Fibroblast of skin of back (primary cell): ENCODE measurements at places on chromosomes 4 and X.

- DNase-seq = no peak
Observed at GRCh38 chr4:18069810-18070209, 48.3 kb upstream of the LCORL start.

DNA sequence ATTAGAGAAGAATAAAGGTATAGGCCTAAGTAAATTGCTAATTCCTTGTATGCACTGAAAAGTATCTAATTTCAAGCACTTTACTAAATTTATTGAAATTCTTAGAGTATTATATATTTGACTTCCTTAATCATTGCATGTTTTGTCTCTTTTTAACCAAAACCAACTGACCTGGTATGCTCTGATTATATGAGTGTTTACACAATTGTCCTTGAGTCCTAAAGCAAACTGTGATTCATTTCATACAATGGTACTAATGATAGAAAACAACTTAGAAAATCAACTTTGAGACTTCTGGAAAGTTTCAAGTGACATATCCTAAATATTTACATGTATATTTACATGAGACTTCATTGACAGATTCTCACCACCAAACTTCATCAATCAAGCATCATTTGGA is 1177.1 kb downstream of the ADGRL3 start:
- no peak for DNase-seq

GRCh38 chr4:121736735-121737351 is 28.1 kb downstream of the SMIM43 start:
- DNase-seq = peak; percentile 67

DNA sequence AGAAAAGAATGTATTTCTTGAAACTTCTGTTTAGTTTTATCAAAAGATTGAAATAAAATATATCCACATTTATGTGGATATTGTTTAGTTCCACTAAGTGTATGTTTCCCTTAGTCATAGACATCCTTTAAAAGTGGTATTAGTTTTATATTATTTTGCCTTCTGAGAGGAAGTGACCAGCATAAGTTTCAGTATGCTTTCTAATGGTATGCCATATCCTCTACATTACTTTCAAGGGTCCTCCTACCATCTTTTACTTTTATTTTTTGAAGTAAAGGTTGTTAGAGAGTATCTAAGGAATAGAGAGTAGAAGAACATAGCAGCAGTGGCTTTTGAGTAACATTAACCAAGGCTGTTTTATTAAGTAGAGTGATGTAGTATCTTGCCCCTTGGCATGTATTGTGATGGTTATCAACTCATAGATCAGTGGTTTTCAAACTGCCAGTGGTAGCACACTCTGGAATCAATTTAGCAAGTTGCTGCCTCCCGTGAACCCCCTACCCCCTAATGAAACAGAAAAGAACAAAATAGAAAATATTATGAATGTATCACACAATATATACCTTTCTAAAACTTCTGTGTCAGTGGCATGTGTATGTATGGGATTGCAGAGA is 44.8 kb downstream of the RBPJ start:
- no peak for DNase-seq

DNA sequence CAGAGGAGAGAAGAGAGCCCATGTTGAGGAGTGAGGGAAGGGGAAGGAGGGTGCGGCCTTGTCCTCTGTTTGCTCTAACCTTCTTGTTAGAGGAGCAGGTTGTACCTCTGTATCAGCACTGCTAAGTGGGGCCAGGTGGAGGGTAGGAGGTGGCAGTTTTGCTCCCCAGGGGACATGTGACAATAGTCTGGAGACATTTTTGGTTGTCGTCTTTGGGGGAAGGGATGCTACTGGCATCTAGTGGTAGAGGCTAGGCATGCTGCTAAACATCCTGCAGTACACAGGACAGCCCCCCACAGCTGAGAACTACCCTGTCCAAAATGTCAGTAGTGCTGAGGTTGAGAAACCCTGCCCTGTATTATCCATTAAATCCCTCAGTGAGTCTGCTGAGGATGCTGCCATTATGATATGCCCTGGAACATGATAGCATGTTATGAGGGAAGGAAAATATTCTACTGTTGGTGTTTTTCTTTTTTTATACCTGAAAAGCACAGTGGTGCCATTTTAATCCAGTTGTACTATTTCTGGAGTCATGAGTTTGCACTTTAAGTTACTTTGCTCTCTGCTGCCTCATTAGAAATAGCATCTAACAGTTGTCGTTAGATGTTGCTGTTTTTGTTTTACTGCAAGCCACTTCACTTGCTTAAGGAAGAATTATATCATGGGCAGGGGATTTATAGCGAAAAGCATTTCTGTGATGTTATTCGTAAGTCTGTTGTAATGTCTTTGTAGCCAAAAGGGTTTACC is 90.6 kb downstream of the LRP2BP start:
- peak; percentile 43 for DNase-seq

GRCh38 chrX:20461002-20461401 is 194.3 kb upstream of the RPS6KA3 start:
- DNase-seq = no peak

DNA sequence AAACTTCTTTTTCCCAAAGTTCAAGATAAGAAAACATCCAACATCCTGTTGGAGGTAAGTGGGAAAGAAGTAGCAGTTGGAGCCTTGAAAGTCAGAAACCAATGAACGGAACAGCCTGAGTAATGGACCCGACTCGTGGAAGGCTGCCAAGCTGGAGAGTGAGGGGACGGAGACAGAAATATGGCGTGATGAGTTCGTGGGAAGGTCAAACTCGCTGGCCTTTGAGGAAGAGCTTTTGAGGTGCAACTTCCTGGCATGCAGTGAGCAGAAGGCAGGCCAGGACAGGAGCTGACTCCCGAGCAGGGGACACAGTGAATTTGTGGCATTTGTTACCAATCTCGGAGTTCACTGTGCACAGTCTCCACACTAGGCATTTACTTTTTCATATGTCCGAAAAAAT is 1.0 kb upstream of the TRIML1 start:
- DNase-seq = no peak

- no peak for DNase-seq
Observed at GRCh38 chrX:11864171-11864570, 106.1 kb downstream of the MSL3 start.

- DNase-seq = no peak
Observed at GRCh38 chrX:100905620-100906019, 23.1 kb downstream of the XKRX start.

DNA sequence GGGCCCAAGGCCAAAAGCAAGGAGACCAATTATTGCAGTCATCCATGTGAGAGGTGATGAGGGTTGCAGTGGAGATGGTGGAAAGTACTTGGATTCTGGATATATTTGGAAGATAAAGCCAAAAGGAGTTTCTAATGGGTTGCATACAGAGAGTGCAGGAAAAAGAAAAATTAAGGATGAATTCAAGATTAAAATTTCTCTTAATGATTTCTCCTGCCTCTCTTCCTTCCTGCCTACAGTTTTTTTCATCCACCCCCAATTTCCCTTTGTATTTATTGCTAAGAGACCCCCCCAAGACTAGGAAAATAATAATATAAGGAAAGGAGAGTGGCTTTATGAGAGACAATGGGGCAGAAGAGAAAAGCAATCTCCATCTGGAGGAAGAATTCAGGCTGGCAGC is 8.6 kb upstream of the FGF5 start:
- DNase-seq = no peak

DNA sequence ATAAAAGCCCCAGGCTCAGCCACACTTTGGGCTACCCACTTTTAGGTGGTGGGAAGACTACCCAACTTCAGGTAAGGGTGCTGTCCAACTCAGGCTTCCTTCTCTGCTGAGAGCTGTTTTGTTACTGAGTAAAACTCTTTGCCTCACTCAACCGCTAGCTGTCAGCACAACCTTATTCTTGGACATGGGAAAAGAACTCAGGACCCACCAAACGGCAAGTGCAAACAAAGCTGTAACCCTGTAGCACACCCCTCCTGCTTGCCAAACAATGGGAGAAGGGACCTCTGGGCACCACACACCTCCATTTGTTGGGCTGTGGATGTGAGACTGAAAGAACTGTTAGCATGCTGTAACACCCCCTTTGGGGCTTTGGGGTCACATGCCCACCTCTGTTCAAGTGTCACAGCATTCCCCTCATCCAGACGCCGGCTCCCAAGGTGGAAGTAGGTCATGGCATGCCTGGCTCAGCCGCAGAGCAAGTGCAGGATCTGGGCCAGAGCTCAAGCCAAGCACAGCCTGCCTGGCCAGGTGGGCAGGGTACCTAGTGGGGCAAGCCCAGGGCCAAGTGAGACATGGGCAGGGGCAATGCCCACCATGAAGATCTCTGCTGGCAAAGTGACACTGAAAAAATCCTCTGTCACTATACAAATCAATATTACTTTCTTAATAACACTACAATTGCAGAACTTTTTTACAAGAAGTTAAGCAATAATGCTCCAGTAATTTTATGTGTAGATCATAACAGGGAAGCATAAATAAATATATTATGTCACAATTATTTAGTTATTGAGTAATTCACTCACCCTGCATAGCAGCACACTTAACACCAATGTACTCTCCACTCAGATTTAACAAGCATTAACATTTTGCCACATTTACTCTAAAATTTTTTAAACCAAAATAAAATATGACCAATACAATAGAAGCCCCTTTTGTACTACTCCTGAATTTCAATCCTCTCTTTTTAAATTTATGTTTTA is 107.2 kb downstream of the TBCK start:
- DNase-seq = no peak

DNA sequence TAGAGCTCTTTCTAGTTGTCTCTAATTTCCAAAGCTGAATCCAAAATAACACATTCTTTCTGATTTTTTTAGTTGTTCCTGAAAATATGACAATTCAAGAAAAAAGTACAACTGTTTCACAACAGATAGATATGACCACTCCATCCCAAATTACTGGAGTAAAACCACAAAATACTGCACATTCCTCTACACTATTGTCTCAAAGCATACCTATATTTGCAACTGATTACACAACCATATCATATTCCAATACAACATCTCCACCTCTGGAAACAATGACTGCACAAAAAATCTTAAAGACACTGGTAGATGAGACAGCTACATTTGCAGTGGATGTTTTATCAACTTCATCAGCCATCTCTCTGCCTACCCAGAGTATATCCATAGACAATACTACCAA is 43.6 kb downstream of the ADGRG4 start:
- DNase-seq = no peak

- DNase-seq = peak; percentile 91
Observed at GRCh38 chr4:3375688-3376087, 66.1 kb upstream of the HGFAC start.

DNA sequence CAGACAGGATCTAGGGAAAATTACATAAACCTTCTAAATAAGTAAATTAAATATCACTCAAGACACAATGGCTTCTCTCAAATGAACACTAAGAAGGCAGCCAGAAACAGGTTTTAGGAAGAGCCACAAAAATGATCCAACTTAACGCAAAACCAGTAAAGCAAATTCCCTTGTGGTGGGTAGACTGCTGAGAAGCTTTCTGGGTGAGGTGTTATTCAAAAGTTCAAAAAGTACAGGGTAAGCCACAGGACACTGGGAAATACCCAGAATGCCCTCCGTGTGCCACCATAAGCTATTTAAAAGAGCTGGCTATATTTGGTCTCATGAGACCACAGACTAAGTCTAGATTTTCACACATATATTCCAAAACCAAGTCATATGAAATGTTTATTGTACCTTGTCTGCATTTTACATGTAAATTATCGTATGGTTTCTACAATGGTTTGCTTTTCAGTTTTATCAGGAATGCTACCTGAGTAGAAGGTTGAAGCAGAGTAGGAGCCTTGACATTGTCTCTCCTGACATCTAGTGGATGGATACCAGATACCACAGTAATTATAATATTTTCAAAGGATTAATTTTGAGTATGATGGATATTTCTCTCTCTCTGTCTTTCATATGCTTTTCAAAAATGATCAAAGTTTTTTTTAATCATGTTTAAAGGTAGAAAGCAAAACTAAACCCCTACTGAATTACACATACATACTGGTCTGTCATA is 109.3 kb upstream of the KLHL13 start:
- peak; percentile 0 for DNase-seq

DNA sequence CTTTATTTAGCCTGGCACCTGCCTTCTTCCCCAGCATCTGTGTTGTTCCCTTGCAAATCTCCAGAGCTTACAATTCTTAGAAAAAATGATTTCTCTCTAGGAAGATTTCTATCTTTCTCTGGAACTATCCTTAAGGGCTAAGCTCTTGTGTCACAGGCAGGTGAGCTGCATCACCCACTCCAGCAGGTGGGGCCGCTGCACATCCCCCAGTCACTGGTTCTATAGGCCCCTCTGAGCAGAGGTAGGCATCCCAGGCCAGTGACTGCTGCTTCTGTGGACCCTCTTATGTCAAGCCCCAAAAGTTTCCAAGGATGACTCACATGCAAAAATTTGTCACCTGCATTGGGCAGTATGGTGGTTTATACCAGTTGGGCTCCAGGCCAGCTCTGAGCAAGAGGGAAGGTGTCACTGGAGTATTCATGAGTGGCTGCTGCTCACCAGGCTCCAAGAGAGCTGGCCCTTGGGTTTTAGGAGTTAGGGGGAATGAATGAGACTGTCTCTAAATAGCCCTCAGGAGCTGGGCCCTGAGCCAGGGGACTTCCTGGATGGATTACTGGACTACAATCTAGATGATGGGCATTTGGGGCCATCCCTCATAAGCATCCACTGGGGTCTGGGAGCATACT is 208.1 kb upstream of the EOLA2 start:
- DNase-seq = no peak

- no peak for DNase-seq
Observed at GRCh38 chr4:140557831-140558435, 10.8 kb downstream of the UCP1 start.

- no peak for DNase-seq
Observed at GRCh38 chrX:136907621-136908020, 27.1 kb upstream of the RBMX start.

DNA sequence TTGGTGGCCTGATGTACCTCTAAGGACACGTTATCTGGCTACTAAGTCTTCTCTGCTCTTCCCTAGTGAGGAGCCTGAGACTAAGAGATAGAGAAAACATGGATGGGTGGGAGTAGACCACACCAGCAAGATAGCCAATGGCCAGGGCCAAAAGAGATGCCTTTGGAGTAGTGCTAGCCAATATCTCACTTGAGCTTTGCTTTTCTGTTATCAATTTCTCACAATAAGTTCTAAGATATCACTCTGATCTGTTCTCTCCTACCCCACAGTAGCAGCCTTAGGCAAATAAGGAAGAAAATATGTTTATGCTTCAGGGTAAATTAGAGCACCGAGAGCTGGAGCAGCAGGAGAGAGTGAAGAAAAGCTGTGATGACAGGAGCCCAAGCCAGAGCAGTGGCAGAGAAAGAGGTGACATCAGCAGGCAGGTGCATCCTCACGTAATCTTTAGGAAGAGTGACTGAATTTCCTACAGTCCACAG is 343.9 kb upstream of the NOCT start:
- no peak for DNase-seq

GRCh38 chrX:20306668-20307067 is 40.0 kb upstream of the RPS6KA3 start:
- DNase-seq = no peak

- DNase-seq = no peak
Observed at GRCh38 chr4:8759987-8760386, 111.7 kb downstream of the HMX1 start.

DNA sequence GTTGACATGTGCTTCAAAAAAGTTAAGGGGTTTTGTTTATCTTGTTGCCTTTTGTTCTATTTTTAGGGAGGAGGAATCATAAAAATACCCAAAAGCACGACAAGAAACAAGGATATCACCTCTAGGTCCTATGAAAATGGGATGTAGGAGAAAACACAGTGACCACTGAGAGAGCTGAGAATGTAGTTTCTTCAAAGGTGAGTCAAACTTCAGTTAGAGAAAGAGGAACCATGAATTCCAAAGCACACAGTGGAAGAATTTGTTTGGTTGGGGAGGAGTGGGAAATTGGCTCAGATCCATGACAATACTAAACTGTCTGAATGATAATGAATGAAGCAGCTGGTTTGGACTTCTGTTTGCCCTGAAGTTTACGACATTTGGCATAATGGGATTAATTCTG is 19.1 kb upstream of the FRYL start:
- peak; percentile 14 for DNase-seq
